ENCODE measurements at places on chromosomes 12 and 14.
A peak's percentile ranks its signal among the peaks of the same experiment; 100 is the strongest.

- DNase-seq: no peak
Observed at GRCh38 chr14:24965934-24966578, 83.9 kb downstream of the STXBP6 start.

GRCh38 chr12:51941604-51942003 lies 9.9 kb upstream of the ACVR1B start:
- no peak for DNase-seq

- peak; percentile 70 for DNase-seq
Observed at GRCh38 chr12:115440438-115440837, 756.5 kb upstream of the TBX3 start.

DNA sequence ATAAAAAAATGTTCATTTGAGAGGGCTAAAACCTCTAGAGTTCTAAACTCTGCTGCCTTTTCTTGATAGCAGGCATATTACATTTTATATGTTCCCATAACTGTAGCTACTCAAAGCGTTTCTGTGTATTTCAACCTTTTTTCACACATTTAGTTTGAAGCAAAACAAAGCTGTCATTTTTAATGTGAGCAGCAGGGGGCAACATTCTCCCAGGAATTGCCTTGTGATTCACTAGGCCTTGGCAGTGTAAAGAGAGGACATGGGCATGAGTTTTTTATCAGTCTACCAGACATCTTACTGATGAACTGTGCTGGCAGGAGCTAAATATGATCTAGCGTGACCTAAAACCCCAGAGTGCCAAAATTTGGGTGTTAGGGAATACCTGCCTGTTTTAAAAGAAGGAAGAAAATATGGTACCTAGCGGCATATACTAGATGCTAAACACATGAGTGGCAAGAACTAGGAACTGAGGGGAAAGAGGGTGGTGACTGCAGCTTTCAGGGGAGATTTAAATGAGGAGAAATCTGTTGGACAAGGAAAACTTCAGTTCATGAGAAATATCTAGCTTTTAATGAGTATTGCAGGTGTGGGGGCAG lies 65.3 kb downstream of the IFT43 start:
- DNase-seq: no peak

DNA sequence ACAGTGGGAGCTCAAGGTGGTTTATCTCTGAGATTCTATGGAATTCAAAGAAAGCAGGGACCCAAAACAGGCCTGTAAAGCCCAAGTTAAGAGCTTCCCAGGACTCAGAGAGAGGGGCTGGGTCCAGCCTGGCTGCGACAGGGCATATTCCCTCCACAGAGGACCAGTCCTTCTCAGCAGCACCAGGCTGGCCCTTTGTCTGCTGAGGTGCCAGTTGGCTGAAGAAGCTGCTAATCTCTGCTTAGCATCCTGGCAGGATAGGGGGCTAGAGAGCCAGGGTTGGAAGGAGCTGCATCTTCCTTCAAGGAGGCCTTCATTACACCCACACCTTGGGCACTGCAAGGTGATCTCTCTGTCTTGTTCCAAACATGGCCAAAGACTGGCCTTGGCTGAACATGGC lies 68.3 kb upstream of the TUNAR start:
- no peak for DNase-seq

- DNase-seq: no peak
Observed at GRCh38 chr12:530308-530707, 70.6 kb downstream of the B4GALNT3 start.

DNA sequence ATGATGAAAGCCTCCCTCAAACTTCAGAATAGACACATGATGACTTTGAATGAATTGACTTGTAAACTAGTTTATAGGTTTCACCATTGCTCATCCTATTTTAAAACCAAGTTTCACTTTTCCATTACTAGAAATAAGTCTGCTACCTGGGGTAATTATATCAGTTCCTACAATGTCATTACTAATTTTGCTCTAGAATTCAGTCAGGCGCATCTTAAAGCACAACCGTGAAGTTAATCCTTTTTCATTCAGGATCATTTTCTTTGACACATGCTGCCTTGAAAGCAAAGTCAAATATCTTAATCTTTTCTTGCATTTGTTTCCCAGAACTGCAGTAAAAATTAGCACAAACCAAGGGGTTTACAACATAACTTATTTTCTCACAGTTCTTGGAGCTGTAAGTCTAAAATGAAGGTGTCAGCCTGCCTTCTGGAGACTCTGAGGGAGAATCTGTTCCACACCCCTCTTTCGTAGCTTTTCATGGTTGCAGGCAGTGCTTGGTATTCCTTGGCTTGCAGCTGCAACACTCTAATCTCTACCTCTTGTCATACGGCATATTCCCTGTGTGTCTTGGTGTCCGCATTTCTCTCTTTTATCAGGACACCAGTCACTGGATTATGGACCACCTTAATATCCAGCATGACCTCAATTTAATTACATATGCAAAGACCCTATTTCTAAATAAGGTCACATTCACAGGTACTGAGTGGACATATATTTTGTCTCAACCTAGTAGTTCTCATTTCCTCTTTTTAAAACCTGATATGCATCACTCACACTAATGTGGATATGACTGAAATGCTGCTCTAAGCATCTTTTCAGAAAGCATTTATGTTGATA lies 114.3 kb upstream of the PDZRN4 start:
- DNase-seq: no peak

GRCh38 chr14:36479344-36479743 lies 40.7 kb downstream of the NKX2-1 start:
- DNase-seq: no peak

DNA sequence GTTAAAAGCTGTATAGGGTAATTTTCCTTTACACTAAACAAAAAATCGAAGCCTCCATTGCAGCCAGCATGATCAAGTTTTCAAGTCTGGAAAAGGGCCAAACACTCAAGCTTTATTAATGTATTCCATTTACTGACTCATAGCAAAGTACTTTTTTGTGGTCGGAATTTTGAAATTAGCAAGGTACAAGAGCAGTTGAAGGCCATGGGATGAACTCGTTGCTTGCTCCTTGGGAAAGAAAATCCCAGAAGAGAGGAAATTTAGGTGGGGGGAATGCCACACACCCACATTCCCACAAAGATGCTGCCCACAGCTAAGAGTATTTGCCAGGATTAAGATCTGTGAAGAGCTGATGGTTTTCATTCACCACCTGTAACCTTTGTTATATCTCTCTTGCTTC lies 333.7 kb downstream of the EGLN3 start:
- DNase-seq: no peak

DNA sequence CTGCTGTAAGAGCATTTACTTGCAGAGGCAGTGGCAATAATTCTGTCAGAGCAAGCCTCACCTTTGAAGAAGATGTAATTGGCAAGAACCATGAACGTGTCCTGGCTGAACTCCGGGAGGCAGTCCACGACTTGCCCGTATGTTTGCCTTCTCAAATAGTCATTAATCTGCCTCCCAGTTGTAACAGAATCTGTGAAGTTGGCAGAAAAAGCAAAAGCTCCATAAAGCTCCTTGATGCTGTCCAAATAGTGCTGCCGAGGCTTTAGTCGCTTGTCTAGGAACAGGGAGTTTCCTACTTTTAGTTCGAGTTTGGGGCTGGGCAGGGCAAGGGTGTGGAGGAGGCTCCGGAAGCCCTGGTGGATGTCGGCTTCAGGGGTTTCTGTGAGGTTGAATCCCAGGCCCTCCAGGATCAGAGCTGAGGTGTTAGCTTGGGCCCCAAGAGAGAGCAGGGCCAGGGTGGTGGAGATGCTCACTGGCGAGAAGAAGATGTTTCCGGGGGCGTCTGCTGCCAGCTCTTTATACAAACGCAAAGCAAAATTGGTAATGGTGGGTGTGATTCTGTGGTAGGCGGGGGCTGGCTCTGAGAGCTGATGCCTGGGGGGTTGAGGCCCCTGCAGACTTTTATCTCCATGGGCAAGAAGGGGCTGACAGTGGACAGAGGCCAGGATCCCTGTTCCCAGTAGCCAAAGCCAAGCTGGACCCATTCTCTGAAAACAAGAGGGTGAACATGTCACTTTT lies 4.4 kb downstream of the SERPINA11 start:
- DNase-seq: peak; percentile 36

- peak; percentile 76 for DNase-seq
Observed at GRCh38 chr12:30823156-30823699, 68.5 kb upstream of the CAPRIN2 start.

DNA sequence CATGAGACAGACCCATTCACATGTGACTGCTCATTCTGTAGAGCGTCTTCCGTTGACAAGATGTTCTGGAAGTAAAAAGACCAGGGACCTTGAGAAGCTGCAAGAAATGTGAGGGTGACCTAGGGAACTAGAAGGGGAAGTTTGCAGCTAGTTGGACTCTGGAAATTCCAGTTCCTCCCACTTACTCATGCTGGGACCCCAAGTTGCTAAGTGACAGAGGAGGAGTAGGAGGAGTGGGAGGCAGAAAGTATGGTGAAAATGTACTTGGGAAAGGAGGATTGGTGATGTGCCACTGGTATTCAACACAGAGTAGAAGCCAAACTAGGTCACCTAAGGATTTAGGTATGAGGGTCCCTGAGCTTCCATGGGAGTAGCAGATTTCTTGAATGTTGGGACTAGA lies 132.4 kb downstream of the KCNA5 start:
- no peak for DNase-seq

Data from right cardiac atrium (tissue), 5 donors.